ENCODE measurements at places on chromosomes 13 and 19.
A peak's percentile ranks its signal among the peaks of the same experiment; 100 is the strongest.

DNA sequence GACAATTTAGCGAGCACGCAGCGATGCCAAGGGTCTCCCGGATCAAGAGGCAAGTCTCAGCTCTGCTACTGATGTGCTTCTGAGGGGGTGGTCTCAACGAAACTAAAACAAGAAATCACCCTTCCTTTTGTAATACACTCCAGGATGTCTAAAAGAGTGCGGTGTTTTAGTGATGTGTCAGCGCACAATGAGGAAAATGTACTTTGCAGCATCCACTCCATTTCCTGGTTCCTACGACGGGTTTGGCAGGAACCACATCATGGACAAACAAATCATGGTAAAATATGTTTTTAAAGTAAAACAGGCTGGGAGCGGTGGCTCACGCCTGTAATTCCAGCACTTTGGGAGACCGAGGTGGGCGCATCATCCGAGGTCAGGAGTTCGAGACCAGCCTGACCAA lies 154.0 kb upstream of the TSC22D1 start:
- DNase-seq, result no peak

- no peak for DNase-seq
Measured at GRCh38 chr13:106291006-106291405, 244.5 kb downstream of the EFNB2 start.

DNA sequence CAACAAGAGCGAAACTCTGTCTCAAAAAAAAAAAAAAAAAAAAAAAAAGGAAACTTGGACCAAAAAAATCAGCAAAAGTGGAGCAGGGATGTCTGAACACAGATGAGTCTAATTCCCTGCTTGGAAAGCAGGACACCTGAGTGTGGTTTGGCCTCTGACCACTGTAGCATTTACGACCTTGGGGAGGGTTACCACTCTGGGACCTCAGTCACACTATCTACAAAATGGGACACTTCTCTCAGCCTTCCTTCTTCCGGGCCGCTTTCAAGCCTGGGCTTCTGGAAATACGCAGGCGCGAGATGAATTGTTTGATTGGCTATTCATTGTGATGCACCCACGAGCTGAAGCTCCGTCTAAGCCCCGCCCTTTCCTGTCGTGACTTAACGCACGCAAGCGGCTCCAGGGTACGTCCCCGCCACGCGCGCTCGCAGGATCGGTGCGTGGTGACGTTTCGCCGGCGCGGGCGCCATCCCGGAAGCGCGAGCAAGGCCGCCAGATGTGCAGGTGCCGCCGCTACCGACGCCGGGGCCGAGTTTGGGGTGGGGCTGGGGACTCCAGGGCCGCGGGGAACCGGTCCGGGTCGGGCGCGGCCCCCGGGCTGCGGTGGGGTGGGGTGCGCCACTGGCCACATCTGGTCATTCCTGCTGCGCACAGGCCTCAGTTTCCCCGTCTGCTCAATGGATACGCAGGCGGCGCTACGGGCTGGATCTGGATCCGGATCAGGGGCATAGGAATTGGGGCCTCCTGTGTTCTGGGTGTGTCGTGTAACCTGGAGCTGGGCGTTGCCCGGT lies at the start of gene KXD1:
Gene KXD1, plus strand, starts transcription at position 460 of the 791 bp plus-strand sequence. CDS start 4,187 bp downstream, outside the sequence.
- DNase-seq, result peak; percentile 98

GRCh38 chr19:15138427-15138826 lies 31.2 kb downstream of the SYDE1 start:
- no peak for DNase-seq

DNA sequence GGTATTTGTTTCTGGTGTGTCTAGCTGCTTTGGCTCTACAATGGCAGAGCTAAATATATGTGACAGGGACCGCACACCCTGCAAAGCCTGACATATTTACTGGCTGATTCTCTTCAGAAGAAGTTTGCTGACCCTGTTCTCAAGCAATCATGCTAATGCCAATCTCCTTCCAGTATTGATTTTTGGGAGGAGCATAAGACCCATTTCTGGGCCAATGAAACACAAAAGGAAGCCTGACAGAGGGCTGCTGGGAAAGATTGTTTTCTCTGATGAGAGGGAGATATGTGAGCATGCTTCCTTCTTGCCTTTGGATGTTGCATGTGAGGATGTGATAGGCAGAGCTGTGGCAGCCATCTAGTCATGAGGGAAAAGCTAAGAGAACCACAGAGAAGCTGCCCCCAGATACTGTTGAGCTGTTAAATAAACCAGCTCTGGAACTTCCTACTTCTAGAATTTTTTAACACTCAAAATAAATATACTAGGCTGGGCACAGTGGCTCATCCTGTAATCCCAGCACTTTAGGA lies 31.4 kb upstream of the TPTE2 start:
- DNase-seq, result no peak

GRCh38 chr19:46834984-46835383 lies 15.7 kb downstream of the AP2S1 start:
- no peak for DNase-seq

- DNase-seq, result no peak
Measured at GRCh38 chr13:25915840-25916518, 135.8 kb downstream of the SHISA2 start.

DNA sequence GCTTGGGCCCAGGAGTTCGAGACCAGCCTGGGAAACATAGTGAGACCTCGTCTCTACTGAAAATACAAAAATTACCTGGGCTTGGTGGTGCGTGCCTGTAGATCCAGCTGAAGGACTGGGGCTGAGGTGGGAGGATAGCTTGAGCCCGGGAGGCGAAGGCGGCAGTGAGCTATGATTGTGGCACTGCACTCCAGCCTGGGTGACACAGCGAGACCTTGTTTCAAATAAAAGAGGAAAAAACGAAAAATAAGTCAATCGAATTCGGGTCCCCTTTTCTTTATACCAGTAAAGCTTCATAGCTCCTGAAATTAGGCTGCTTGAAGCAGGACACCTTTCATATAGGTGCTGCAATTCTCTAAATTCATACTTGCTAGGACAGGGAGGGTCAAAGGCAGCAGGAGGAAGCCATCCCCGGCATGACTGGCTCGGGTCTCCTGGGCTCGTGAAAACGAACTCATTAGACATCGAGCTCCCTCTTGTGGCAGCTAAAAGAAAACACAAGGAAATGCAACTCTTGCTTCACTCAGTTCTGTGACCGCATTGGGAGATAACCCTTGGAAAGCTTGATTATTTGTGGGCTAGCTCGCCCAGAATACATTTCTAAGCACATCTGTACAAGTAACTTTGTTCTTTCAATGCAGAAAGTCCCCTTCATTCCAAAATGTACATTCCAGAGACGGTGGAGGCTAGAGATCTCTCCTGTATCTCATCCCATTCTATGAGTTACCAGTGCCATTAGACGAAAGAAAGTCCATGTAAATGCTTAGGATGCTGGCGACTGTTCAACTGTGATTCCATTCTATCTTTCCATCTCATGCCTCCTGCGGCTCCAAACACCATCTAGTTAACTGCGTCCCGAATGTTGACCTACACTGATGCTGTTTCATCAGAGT lies 16.8 kb downstream of the FPR2 start:
- DNase-seq, result peak; percentile 69

GRCh38 chr19:38142176-38143035 lies 81.6 kb downstream of the DPF1 start:
- DNase-seq, result no peak

DNA sequence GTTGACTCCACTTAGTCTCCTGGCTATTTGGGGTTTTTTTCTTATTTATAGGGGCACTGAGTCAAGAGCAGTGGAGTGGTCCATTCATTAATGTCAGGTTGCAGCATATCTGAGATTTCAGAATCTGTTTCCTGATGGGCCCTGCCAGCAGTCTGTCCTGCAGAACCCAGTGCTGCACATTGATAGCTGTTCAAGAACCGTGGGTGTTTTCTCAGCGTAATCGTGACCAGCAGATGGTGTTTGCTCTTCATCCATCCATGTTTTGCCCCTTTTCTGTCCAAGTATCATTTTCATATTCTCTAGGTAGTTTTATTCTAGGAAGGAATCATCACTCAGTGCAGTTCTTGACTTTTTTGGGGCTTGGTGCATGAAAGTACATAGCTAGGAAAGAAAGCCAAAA lies 166.5 kb downstream of the ATP8A2 start:
- DNase-seq, result no peak

GRCh38 chr19:14477418-14478112 lies 2.4 kb upstream of the PTGER1 start:
- DNase-seq, result no peak

DNA sequence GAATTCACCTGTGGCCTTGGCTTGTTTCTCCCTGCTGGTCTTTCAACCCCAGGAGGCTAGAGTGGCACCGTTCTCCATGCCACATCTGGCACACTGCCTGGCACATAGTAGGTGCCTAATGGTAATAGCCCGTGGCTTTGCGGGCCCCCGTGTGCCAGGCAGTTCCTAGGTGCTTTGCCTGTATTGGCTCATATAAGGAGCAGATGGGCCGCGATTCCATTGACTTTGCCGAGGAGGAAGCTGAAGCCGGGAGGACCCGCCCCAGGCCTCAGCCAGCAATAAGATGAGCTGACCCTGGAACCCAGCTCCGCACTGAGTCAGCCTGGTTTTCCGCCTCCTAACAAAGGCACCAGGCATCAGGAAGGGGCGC lies 807 bp downstream of the PGLYRP1 start:
- DNase-seq, result no peak

DNA sequence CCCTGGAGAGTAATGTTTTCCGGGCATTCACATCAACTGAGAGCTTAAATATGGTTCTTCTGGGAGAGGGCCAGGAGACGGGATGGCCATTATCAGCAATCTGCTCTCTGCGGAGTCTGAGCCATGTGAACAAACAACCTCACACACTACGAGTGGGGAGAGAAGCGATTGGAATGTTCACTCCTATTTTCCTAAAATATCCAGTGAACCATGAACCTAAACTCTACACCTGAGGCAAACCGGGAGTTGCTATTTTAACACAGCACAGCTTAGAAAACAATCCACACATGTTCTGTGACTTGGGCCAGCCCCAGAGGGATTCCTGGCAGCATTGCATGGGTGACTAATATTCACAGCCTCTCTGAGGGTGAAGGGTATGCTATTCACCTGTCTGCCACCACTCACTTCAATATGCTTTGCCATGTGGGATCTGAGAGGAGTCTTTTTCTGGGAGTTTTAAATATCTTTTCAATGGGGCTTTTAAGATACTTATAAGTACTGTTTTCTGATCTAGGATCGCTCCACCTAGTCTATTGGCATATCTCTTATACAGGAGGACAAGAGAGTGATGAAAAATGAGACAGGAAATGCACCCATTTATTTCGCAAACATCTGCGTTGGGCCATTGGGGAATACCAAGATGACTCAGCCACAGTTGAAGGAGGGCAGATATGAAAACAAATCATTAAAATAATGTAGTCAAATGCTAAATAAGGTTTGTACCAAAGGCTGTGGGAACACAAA lies 72.6 kb upstream of the SERP2 start:
- DNase-seq, result no peak

DNA sequence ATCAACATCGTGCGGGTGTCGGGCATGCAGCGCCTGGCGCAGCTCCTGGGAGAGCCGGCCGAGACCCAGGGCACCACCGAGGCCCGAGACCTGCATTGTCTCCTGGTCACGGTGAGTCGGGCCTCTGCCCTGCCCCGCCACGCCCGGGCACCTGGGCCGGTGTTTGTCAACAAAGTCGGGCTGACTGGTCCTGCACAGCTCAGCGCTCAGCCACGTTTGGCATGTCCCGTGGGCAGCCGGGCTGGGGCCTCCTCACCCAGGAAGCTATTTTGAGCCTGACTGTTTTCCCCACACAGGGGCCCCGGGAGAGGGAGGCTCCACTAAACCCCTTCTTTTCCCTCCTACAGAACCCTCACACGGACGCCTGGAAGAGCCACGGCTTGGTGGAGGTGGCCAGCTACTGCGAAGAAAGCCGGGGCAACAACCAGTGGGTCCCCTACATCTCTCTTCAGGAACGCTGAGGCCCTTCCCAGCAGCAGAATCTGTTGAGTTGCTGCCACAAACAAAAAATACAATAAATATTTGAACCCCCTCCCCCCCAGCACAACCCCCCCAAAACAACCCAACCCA lies 1.3 kb downstream of the GADD45B start:
- peak; percentile 72 for DNase-seq

GRCh38 chr13:112962396-112962795 lies 6.6 kb upstream of the MCF2L start:
- DNase-seq, result peak; percentile 36

DNA sequence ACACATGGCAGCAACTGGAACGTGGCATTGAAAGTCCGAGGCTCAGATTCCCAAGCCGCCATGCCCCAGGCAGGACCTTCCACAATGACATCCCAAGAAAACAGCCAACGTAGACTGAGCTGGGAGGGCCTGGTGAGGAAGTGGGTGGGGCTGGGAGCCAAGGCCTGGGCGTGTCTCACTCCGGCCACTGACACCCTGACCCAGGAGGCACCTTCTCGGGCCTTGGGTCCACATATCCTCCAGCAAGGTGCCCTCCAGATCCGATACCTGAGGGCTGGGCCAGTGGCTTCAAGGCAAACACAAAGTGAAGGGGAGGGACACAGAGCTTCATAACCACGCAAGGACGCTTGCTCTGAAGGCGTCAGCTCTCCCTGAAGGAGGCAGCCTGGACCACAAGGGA lies 43.0 kb downstream of the RAB20 start:
- no peak for DNase-seq

DNA sequence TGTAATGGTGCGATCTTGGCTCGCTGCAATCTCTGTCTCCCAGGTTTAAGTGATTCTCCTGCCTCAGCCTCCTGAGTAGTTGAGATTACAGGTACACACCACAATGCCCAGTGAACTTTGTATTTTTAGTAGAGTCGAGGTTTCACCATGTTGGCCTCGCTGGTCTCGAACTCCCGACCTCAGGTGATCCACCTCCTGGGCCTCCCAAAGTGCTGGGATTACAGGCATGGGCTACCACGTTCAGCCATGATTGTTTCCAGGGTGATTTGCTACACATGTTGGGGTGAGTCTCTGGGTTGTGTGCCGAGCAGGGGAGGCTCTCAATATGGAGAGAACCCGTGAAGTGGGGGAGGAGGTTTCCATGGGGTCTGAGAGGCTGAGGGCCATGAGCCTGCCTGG lies 24.8 kb upstream of the CEACAM21 start:
- DNase-seq, result no peak

GRCh38 chr19:3987619-3988371 lies 2.5 kb upstream of the EEF2 start:
- peak; percentile 91 for DNase-seq

GRCh38 chr19:5641171-5641570 lies 18.3 kb downstream of the SAFB start:
- DNase-seq, result no peak

- no peak for DNase-seq
Measured at GRCh38 chr13:87356314-87356713, 314.9 kb upstream of the SLITRK5 start.

GRCh38 chr13:36875961-36876360 lies 44.1 kb downstream of the SMAD9 start:
- no peak for DNase-seq

GRCh38 chr19:41364524-41365391 lies 809 bp upstream of the B9D2 start:
- no peak for DNase-seq

- no peak for DNase-seq
Measured at GRCh38 chr13:77319536-77319935, 7.4 kb downstream of the MYCBP2 start.

GRCh38 chr13:60627071-60627686 lies 230.2 kb downstream of the TDRD3 start:
- no peak for DNase-seq

DNA sequence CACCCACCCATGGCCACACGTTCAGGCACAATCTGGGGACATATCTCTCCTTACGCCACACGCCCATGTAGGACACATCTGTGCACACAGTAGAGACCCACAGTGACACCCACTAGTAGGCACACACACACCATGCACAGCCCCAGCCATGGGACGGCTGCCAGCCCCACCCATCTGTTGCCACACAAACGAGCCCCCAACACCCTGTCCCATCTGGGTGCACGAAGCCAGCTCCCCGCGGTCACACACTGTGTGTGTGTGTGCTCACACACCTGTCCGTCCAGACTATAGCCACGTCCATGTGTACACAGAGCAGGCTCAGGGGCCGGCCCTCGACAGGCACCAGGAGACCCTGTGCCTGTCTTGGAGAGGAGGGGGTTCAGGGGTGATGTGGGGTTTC lies 10.6 kb downstream of the ERFL start:
- DNase-seq, result no peak
